ENCODE measurements at places on chromosomes 16 and 17.

DNA sequence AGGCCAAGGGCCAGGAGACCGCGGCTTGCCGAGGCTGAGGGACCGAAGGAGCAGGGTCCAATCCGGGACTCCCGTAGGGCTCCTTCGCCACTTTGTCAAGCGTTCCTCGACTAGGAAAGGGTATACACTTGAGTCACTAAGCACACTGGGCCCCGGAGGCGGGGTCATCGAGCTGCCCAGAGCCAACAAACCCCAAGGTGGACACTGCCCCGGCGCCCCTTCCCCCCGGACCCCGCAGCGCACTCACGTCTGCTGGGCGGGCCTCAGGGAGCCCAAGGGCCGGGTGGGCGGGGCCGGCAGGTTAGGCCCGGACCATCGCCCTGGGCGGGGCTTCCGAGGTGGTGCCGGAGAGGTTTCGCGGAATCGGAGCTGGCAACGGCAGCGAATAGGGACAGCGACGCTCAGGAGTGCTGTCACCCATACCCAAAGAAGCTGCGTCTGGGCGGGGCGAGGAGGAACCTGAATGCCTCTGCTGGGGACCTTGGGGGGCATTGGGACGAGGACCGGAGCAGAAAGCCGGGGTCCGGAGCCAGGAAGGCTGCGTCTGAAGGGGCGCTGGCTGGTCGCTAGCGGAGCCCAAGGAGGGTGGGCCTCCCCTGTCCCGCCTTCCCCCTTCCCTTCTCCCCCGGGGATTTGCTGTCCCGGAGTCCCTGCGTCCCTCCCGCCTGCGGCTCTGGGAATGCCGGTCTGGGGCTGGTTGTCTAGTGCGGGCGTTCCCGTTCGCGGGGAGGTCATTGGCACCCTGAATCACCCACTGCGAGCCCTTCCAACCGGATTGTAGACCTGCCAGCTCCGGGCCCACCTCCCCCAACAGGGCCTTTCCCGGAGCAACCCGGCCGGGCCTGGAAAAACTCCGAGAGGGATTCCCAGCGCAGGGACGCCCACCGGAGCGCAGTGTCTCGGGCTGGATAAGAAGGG lies 118.2 kb upstream of the SMURF2 start:
- DNase-seq: no peak

- no peak for DNase-seq
Measured at GRCh38 chr16:22813948-22814710, at the start of gene HS3ST2. Gene HS3ST2, plus strand, starts transcription at chr16:22814162. Its CDS starts 449 bp downstream, at chr16:22814611.

- DNase-seq: no peak
Measured at GRCh38 chr16:11539641-11540050, 47.1 kb downstream of the LITAF start.

- no peak for DNase-seq
Measured at GRCh38 chr17:58189436-58190146, 2.9 kb upstream of the EPX start.

- no peak for DNase-seq
Measured at GRCh38 chr17:82808921-82809905, 30.6 kb downstream of the ZNF750 start.

- DNase-seq: no peak
Measured at GRCh38 chr16:22161999-22162655, at the start of gene SDR42E2. Gene SDR42E2, plus strand, starts transcription at chr16:22162506. Its CDS starts 3,077 bp downstream, at chr16:22165583.

DNA sequence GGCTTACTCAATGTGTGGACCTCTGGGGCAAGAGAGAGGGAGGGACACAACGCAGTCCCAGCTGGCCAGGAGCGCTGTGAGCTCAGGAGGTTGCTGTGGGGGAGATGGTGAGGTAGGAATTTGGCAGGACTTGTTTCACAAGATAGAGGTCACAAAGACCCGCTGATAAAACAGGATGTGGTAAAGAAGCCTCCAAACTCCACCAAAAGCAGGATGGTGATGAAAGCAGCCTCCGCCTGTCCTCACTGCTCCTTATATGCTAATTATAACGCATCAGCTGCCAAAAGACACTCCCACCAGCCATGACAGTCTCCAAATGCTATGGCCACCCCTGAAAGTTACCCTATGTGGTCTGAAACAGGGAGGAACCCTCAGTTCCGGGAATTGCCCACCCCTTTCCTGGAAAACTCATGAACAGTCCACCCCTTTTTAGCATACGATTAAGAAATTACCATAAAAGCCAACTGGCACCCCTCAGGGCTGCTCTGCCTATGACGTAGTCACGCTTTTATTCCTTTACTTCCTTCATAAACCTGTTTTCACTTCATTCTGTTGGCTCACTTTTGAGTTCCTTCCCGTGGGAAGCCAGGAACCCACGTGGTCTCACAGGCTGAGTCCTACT lies 5.3 kb upstream of the EIF4A3 start:
- no peak for DNase-seq

DNA sequence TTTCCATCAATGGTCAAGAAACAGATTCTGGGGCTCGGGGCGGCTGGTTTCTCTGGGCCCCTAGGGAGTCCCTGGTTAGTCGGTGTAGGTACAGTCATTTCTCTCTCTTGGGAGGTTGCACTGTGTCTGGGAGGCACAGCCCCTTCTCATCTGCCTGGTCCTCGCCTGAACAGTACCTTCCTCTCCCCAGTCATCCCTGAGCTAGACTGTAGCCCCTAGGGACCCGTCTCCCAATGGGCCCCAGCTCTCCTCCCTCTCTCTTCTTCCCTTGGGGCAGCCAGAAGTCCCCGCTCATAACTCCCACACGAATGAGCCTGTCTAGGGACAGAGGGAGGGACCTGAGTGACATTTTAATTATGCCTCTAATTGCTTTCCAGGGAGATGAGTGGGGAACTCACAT lies 20.2 kb upstream of the CPSF4L start:
- DNase-seq: no peak

- DNase-seq: no peak
Measured at GRCh38 chr17:41697122-41697962, 8.7 kb downstream of the EIF1 start.

DNA sequence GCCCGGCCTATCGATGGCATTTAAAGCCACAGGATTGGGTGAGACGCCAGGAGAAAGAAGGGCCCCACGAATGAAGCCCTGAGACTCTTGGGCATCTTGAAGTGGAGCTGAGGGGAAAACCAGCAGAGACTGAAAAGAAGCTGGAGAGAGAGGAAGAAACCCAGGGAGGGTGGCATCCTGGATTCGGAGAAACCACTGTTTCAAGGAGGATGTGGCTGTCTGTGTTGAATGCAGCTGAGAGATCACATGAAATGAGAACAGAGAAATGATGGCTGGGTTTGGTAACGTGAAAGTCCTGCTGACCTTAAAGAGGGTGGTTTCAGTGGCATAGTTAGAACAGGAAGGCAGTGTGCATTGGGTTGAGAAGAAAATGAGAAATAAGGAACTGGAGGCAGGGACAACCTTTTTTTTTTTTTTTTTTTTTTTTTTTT lies 3.8 kb downstream of the TNFSF12 start:
- DNase-seq: no peak
